ENCODE measurements at places on chromosomes 2 and 18.

GRCh38 chr2:210839034-210839433, 282.6 kb downstream of the CPS1 start:
- no peak for DNase-seq

GRCh38 chr2:893311-893710, 57.3 kb upstream of the SNTG2 start:
- DNase-seq: no peak

GRCh38 chr2:112682101-112682500, 36.4 kb downstream of the SLC20A1 start:
- no peak for DNase-seq

- DNase-seq: no peak
Observed at GRCh38 chr2:39381653-39382052, 55.4 kb downstream of the MAP4K3 start.
